SHP77 (cell line): ENCODE measurements at places on chromosomes 6 and 20.

- no peak for DNase-seq
Observed at GRCh38 chr6:143754204-143754603, 76.4 kb downstream of the PHACTR2 start.

DNA sequence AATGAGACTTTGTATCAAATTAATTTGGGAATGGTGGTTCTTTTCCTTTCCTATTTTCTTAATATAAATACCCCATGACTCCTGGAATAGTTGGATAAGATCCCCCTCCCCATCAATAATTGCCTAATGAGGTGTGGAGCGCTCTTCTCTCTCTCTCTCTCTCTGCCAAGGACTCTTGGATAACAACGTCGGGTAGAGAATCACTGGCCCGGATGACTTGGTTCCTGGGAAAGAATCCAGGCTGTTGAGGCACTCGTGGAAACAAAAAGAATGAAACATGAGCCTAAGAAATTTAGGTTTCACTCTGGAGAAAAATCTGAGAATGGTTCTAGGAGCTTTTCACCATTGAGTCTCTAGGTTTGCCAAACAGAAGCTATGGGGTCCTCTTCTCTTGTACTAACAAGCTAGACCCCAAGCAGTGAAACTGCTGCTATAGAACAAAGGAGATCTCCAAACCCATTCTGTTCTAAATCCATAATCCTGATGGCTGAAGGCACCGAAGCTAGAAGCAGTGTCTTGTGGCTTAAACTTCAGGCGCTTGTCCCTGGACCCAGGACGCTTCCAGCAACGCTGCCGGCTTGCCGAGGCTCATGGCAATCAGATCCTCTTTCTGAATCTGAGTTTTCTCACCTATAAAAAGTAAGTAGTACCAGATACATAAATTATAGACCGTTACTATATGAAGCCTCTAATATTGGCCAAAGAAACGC, 241.6 kb upstream of the BTBD3 start:
- no peak for DNase-seq

DNA sequence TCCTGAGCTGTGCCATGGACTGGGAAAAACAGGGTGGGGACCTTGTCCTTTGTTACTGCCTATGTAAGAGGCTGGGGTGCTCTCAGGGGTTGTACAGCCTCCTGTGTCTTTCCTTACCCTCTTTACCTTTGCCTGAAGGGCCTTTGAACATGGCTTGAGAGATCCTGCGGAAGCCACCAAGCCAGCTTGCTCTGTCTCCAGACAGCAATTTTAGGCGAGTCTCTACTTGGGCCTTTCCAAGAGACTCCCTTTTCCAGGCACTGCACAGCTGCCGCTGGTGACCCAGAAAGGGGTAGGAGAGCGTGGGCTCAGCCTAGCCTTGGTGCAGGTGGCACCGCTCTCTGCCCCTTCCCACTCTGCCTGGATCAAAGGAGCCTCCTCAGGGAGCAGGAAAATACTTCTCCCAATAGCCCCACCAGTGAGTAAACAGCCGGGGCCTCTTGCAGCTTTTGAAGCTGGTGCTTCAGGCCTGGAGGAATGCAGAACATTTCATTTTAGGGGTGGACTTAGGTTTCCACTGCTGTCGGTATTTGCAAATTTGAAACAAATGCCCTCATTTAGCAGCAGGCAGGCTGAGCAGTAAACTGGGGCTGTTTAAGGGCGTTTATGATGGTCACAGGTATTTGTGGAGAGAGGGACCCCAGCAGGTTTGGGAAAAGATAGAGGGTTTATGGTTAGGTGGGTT, 13.9 kb downstream of the PTK7 start:
- no peak for DNase-seq

DNA sequence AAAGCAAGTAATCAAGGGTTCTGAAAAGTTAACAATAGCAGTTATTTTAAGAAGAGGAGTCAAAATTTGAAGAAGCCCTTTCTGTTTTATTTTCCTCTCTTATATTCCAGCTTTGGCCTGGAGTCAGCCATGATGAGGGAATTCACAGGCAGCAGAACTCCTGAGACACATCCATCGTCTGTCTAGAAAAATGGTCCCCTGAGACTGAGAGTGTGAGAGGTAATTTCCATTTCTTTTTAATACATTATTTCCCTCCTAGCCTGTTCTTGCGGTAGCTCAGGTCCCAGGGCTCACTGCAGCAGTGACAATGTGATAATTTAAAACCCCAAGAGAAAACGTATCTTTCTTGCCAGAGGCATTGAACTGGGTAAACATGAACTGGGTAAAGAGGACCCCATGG, 296.0 kb downstream of the SMOC2 start:
- DNase-seq: no peak

GRCh38 chr20:60372275-60372674, 414.1 kb downstream of the CDH26 start:
- DNase-seq: no peak

- no peak for DNase-seq
Observed at GRCh38 chr20:53699906-53700305, 106.3 kb upstream of the ZNF217 start.

GRCh38 chr6:104940893-104941728, 15.8 kb upstream of the LIN28B start:
- DNase-seq: peak; percentile 21

GRCh38 chr6:167547751-167548150, 222.9 kb downstream of the TTLL2 start:
- no peak for DNase-seq

DNA sequence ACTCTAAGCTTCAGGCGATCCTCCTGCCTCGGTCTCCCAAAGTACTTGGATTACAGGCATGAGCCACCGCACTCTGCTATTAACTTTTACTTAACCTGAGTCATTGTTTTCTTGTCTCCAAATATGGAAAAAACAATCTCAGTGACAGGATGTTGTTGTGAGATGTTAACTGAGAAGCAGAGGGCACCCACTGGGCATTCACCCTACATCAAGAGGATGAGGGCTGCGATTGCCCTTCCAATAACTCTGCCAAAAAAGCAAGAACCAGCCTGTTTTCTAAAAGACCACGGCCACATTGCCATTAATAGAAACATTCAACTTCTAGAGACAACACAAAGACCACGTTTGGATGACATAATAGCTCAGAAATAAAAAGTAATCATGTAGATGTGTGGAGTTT, 107.6 kb upstream of the SGK1 start:
- no peak for DNase-seq

DNA sequence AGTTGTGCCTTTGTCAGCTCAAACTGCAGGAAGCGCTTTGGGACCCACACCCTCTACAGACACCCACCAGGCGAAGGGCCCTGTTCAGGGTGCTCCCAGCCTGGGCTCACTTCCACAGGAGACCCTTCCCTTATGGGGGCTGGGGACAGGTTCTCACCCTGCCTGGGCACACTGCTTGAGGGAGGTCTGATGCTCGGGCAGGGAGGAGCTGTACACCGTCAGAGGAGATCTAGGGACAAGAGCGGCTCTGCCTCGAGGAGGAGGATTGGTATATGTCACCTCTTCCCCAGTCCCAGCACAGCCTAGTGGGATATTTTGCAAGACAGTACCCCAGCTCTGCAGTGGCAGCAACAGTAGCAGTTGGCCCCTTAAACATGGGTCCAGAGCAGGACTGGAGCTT, 26.9 kb downstream of the GJA10 start:
- no peak for DNase-seq

- no peak for DNase-seq
Observed at GRCh38 chr6:135858931-135859330, 7.4 kb downstream of the PDE7B start.
